Breast epithelium (tissue), 4 donors: ENCODE measurements at places on chromosomes 7 and 10.

DNA sequence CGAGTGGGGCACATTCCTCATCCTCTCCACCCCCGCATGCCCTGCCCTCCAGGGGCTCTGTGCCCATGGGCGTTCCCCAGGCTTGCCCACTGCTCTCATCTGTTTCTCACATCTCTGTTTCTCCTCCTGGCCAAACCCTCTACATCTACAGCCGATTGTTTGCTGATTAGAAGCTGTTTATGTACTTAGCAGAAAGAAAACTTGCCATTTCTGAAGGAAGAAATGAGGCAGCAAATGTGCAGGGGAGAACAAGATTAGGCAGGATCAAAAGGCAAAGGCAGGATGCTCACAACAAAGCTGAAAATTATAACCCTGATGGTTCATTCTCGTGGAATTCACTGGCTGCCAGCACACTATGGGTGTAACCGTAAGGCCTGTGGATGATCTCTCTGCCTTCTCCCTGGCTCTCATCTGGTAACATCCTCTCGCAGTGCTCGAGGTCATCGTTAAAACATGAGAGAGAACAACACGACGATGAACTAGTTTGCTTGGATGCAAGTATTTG, 111.6 kb upstream of the KLF14 start:
- no peak for DNase-seq

DNA sequence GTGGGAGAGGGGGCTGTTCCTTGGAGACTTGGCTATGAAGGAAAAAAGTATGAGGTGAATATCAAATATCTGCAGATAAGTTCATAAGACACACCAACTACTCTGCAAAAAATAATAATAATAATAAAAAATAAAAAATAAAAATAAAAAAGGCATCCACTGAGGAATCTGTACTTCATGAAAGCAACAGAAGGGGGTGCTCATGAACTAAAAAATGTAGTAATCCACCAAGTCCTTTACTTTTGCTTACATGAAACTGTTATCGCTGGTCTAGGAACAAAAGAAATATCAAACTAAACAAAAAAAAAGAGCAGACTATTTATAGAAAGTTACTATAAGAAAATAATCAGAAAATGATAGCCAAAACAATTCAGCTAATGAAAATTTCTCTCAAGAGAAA, 579.0 kb downstream of the PHTF2 start:
- DNase-seq = no peak

- no peak for DNase-seq
Measured at GRCh38 chr10:129711291-129711690, 244.2 kb downstream of the MGMT start.

GRCh38 chr10:116073510-116073909, 199.5 kb downstream of the GFRA1 start:
- no peak for DNase-seq

- DNase-seq = no peak
Measured at GRCh38 chr7:151513133-151513532, 6.6 kb downstream of the RHEB start.

DNA sequence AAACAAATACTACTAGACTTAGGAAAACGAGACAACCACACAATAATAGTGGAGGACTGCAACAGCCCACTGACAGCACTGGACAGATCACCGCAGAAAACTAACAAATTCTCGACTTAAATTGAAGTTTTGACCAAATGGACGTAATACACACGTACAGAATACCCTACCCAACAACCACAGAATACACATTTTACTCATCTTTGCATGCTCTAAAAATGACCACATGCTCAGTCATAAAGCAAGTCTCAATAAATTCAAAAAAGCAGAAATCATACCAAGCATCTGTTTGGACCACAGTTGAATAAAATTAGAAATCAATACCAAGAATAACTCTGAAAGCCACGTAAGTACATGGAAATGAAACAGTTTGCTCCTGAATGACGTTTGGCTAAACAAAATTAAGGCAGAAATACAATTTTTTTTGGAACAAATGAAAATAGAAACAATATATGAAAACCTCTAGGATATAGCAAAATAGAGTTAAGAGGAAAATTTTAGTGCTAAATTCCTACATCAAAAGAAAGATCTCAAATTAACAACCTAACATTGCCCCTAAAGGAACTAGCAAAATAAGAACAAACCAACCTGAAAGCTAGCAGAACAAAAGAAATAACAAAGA, 30.6 kb downstream of the MAPK8 start:
- no peak for DNase-seq
